ENCODE measurements at places on chromosomes 16 and 17. TPM values are rescaled to one million over a fixed set of nuclear protein-coding genes. Genes with fewer than 3 reads are reported as not detected.

VKORC1 gene
- total RNA-seq: 269 TPM

TEKT5 gene
- total RNA-seq: not detected

OR3A1 gene
- not detected for total RNA-seq

ZSCAN10 gene
- total RNA-seq: not detected

SMIM22 gene
- not detected for total RNA-seq

CD300E gene
- not detected for total RNA-seq

HES7 gene
- 0.78 TPM for total RNA-seq

KRTAP2-3 gene
- total RNA-seq: not detected

MT1E gene
- total RNA-seq: 593 TPM

C16orf89 gene
- 0.80 TPM for total RNA-seq

SOX15 gene
- total RNA-seq: 0.52 TPM

KRTAP4-2 gene
- total RNA-seq: not detected

ZG16 gene
- total RNA-seq: not detected

PPP4C gene
- 151 TPM for total RNA-seq

TMEM98 gene
- 145 TPM for total RNA-seq

CDK5RAP3 gene
- total RNA-seq: 32.2 TPM

ABCC6 gene
- 0.13 TPM for total RNA-seq

PABPN1L gene
- total RNA-seq: not detected

RNF227 gene
- total RNA-seq: 4.5 TPM

MT4 gene
- total RNA-seq: not detected

TBL3 gene
- 51.7 TPM for total RNA-seq

EFNB3 gene
- 1.6 TPM for total RNA-seq

CDH3 gene
- total RNA-seq: 6.2 TPM

TMED6 gene
- not detected for total RNA-seq

NOS2 gene
- not detected for total RNA-seq

IGSF6 gene
- total RNA-seq: not detected

MYH4 gene
- not detected for total RNA-seq

SKAP1 gene
- not detected for total RNA-seq

PRSS27 gene
- 0.13 TPM for total RNA-seq

TMEM114 gene
- total RNA-seq: not detected

ITPRIPL2 gene
- 53.3 TPM for total RNA-seq

CNTD1 gene
- not detected for total RNA-seq

PPP1R1B gene
- total RNA-seq: 1.4 TPM

FSCN2 gene
- 1.1 TPM for total RNA-seq

DBNDD1 gene
- 0.72 TPM for total RNA-seq

DNAAF8 gene
- 0.08 TPM for total RNA-seq

DNAI2 gene
- not detected for total RNA-seq

C16orf46 gene
- 0.13 TPM for total RNA-seq

SLC6A2 gene
- total RNA-seq: not detected

SPIRE2 gene
- total RNA-seq: 0.78 TPM

All from epithelial cell of alveolus of lung (primary cell).